Stimulated activated CD4-positive, alpha-beta T cell treated with anti-CD3 and anti-CD28 coated beads, Interleukin-4, amount 100 ng/mL, for 48 hours (primary cell): ENCODE measurements at places on chromosomes 2 and 18.

- DNase-seq, result no peak
Observed at GRCh38 chr18:47149457-47150028, 757 bp downstream of the HDHD2 start.

- no peak for DNase-seq
Observed at GRCh38 chr18:29012364-29012763, 835.4 kb upstream of the CDH2 start.

DNA sequence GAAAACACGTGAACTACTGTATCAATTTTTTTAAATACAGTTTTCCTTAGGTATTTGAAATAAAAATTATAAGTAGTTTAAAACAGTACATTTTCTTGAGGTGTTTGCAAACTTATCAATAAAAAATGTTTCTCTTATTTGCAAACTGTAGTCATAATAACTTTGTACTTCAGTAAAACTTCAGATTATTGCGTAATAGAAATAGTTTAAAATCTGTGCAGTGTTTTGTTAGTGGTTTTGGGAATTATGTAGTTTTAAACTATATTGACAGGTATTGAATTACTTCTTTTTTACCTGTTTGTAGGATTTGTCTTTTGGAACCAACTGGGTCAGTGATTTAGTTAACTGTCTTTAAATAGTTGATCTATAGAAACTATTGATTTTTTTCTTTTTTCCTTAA lies 7.3 kb downstream of the NAPG start:
- no peak for DNase-seq

- no peak for DNase-seq
Observed at GRCh38 chr18:32759611-32760167, 13.1 kb downstream of the KLHL14 start.

DNA sequence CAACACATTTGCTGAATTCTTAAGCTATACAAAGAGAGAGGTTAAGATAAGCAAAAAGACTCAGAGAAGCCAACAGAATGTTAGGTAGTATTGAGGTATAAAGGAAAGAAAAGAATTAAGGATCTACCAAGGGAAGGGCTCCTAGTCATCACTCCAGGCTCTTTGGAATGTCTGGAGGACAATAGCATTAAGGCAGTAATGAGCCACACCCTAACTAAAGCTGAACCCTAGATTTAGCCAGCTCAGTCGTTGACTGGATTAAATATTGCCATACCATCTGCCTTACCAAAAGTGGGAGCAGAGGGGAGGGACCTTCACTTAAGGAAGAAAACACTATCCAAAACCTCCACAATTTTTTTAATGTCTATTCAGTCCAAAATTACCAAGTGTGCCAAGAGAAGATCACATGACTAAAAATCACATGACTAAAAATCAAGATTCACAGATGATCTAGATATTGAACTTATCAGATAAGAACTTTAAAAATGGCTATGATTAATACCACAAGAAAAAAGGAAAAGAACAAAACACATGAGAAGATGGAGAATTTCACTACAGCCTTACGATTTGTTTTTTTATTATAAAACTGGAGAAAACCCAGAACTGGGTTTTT lies 59.7 kb downstream of the EXOC6B start:
- DNase-seq, result no peak
